ENCODE measurements at places on chromosomes 13 and 19.

- no peak for ATAC-seq
Measured at GRCh38 chr13:25196971-25197370, 24.9 kb upstream of the AMER2 start.

DNA sequence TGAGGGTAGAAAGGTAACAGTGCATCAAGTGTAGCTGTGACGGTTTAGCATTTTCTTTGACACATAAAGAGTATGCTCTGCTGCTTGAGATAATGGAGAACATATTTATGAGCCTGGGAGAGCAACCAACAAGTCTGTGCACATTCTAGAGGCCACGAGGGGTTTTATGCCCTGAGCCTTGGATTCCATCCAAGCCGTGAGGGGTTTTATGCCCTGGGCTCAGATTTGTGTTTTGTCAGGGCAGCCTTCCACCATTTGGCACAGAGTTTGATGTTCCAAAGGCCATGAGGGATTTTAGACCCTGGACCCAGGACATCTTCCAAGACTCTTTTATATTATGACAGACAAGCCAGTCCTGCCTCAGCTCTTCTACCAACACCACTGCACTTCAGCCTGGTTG lies 106.4 kb downstream of the ZNF486 start:
- no peak for ATAC-seq

DNA sequence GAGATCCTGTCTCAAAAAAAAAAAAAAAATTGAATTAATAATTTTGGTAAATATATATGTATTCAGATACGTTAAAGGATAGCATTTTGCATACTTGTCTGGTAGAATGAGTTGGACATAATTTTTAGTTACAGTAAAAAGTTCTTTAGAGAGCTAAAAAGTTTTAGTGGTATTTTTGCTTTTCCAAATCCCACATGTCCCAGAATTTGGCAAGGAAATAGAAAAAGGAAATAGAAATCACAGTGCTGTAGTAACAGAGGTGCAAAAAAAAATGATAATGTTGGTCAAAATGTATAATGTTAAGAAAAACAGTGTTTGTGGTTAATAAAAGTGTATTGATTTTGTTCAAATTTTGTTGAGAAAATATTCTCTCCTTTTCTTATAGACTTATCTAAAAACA lies 96.8 kb downstream of the LRCH1 start:
- no peak for ATAC-seq

GRCh38 chr13:84896128-84896527 lies 903.1 kb downstream of the SLITRK6 start:
- no peak for ATAC-seq

DNA sequence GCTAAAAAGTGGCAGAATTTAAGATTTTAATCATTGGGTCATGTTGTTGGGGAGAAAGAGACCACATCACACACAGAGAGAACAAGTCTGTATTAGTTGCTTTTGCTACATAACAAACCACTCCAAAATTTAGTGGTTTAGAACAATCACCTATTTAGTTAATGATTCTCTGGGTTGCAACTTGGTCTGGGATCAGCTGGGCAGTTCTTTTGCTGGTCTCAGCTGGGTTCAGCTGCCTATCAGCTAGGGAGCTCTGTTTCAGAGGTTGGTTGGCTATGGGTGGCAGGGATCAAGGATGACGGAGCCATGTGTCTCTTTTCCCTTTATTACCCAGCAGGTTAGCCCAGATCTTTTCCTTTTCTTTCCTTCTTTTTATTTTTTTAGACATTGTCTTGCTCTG lies 8.9 kb downstream of the PINLYP start:
- ATAC-seq = no peak
